ENCODE measurements at places on chromosomes 6 and 20.

GRCh38 chr20:16581241-16581640 is 8.0 kb upstream of the KIF16B start:
- no peak for DNase-seq

DNA sequence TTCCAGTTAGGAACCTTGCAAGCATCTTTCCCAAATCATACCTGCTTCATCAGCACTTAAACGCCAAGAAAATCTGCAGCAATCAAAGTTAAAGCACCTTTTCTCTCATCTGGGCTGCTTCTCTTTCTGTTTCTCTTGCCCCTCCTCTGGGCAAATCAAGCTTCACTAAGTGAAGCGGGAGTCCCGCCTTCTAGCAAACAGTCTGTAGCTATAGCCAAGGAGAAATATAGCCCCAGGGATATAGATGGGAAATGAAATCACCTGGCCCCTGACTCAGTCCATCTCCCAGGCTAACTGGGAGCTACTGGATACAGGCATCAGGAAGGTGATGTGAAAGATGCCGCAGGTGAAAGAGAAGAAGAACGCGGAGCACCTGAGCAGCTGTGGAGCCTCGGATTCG is 481.9 kb downstream of the C6orf118 start:
- DNase-seq, result no peak

DNA sequence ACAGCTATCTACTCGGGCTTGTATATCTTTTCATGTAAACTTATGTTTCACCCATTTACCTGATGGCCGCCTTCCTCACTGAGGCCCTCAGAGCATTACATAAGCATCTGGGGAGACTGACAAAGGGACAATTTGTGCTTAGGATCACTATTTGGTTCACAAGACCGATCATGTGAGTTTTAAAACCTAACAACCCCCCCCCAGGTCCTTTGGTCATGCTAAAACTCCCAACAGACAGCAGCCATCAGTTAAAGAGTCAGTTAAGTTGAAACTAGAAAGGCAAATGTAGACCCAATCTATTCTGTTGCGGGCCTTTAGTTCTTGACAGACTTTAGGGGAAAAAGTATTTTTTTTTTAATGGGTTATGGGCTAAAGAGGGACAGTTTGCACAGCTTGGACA is 205.0 kb upstream of the RNF24 start:
- DNase-seq, result no peak

DNA sequence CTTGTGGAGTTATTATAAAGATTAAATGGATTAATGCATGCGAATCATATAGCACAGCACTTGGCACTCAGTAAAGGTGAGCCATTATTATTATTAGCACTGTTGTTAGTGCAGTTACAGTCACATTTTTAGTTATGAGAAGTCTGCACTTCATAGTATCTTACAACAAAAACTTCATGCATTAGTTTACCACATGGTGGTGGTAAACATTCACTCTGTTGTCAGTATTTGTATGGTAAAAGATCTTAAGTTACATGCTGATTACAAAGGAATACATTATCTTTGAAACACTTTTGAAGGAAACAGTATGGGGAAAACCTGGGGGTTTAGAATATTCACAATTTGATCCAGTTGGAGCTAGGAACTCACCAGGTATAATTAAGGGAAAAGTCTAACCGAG is 20.8 kb downstream of the TMEM14A start:
- no peak for DNase-seq

Data from hepatocyte (in vitro differentiated cells).